Stimulated activated CD4-positive, alpha-beta T cell treated with anti-CD3 and anti-CD28 coated beads, Interleukin-1b, Interleukin-23, amount 100 ng/mL, for 4 hours (primary cell): ENCODE measurements at places on chromosomes 6 and 20.

- no peak for DNase-seq
Observed at GRCh38 chr20:37518606-37519507, 2.2 kb upstream of the NNAT start.

GRCh38 chr6:4965562-4966389 lies 38.1 kb downstream of the RPP40 start:
- DNase-seq, result no peak

- no peak for DNase-seq
Observed at GRCh38 chr6:43627008-43627825, 1.8 kb downstream of the GTPBP2 start.

- DNase-seq, result no peak
Observed at GRCh38 chr20:3998998-3999397, 16.4 kb downstream of the RNF24 start.

DNA sequence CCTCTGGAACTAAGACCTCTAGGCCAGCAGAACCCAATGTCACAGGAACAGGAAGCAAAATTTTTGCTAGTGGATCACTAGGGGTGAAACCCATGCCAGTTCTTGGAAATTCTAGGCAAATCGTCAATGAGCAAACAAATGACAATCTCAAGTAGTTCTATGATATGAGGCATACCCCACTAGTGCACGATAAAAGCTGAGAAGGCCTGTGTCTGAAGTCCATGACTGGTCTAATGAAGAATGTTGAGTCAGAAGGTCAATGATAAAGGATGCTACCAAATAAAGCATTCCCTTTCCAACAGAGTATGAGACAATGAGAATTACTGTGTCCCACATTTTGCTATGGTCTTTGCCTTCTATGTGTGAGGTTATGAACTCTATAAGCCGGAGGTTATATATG lies 149.4 kb upstream of the NOX3 start:
- no peak for DNase-seq
